Stimulated activated CD8-positive, alpha-beta memory T cell treated with anti-CD3 and anti-CD28 coated beads, Interleukin-4, amount 100 ng/mL, for 1 hour (primary cell): ENCODE measurements at places on chromosomes 2 and 18.

DNA sequence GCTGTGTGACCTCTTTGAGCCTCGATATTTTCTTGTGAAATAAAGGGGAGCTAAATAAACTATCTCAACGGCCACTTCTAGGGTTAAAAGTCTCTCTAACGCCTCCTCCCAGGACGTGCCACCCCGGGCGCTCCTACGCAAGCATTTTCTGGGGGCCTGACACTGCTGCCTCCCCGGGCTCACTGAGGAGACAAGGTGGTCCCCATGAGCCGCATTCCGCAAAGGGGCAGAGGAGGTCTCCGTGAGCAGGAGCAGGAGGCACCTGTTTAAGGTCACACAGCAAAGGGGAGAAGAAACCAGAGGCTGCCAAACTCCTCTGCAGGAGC, 913 bp upstream of the WNT10A start:
- DNase-seq, result no peak

GRCh38 chr2:202039278-202040078, 5.8 kb downstream of the FZD7 start:
- no peak for DNase-seq

- DNase-seq, result no peak
Observed at GRCh38 chr2:157866202-157866601, 9.9 kb downstream of the ACVR1 start.

DNA sequence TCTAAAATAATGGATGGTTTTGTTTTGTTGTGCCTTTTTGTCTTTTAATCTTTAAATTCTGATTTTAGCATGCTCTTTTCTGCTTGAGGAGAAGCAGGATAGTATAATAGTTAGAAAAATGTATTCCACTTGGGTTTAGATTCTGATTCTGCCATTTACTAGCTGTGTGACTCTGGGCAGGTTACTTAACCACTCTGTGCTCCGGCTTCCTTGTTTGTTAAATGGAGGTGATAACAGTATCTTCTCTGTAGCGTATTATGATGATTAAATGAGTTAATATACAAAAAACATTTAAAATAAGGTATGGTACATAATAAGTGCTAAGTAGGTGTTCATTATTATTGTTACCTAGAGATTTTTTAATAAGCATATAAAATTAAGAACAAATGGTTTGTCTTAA, 26.9 kb upstream of the IL18RAP start:
- no peak for DNase-seq

DNA sequence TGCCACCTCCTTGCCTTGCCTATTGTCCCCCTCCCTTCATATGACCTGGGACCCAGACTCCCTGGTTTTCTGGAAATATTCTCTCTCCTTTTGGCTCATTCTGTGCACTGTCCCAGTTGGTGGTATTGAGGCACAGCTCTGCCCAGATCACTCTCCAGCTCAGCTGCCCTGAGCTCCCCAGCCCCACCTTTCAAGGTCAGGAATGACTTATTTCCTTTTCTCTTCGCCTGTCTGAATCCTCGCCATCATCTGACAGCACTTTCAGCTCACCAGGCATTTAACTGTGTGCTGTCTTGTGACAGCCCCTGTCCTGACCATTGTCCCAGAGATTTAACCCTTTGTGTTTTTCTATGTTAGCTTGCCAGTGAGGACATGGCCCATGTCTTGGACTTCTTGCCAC, 133.0 kb downstream of the MSH2 start:
- no peak for DNase-seq

DNA sequence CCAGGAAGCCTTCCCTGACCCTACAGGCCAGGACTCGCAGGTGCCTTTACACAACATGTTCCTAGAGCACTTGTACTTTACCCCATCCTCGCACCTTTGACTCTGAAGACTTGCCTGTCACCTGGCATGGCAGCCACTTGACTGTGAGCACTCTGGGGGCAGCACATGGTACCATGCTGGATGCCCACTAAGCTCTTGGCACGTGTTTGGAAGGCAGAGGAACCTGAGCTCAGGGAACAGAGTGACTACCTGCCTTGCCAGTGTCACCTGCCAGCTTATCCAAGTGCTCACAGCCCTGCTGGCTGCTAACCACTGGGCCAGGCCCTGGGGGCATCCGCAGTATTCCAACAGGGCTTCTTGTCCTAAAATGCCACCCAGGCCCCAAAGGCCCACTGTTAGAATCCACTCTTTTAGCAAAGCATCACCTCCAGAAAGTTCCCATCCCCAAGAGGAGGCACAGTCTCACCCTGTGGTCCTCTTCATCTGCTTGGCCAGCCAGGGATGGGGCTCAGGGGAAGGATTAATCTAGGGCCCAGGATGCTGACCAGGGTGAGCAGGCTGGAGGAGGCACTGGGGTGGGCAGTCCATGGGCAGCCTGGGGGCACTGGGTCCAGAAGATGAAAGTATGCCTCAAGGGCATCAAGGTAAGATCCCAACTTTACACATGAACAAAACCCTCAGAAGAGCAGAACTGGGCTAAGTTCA, 57.0 kb downstream of the ZBTB7C start:
- DNase-seq, result no peak

- no peak for DNase-seq
Observed at GRCh38 chr18:8367217-8367988, 241.8 kb upstream of the RAB12 start.

DNA sequence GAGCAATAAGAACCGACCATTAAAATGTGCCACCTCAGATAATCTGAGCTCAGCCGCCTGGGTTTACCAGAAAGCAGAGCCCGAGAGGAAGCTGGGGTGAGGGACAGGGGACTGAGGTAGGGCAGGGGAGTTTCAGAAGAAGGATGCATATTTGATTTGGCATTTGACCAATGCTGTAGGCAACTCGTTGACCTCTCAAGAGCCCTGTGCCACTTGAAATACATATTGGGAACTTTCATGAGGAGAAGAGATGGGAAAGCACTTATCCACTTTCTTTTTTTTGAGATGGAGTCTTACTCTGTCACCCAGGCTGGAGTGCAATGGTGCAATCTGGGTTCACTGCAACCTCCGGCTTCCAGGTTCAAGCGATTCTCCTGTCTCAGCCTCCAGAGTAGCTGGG, 148.4 kb upstream of the SPRED2 start:
- no peak for DNase-seq

DNA sequence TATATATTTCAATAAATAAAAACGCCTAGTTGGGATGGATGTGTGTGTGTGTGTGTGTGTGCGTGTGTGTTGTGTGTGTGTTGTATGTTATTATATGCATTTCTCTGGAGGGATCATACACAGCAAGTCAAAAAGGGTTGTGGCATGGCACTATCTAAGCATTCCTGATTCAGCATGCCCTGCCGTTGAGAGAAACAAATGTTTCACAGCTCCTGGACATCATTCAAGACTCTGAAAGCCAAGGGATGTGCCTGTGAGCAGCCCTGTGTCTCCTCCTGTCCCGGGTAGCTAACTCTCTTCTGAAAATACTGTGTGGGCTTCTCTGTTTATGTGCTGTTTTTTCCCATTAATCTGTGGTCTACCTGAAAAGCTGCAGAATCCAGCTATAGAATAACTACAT, 197.9 kb upstream of the SETBP1 start:
- DNase-seq, result no peak

DNA sequence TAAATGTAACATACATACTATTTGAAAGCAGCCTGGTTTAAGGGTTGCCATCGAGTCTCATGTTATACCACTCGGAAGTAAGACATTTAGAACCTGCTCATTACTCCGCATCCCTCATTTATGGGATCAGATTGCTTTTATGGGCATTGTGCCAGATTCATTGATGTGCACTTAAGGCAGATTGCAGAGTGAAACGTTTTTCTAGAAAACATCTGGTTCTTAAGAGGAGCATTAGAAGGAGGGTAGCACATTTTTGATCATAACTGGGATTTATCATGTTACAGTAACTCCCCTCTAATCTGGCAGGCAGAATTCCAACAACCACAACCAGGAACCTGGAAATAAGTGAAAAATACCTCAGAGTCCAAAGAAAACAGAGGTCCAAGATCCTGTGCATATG, 74.2 kb upstream of the GALNT3 start:
- DNase-seq, result no peak

GRCh38 chr2:237473878-237474441, 13.1 kb upstream of the MLPH start:
- DNase-seq, result no peak

- DNase-seq, result no peak
Observed at GRCh38 chr2:95058989-95059641, 33.6 kb downstream of the MAL start.

- DNase-seq, result no peak
Observed at GRCh38 chr2:20141056-20141762, 83.7 kb downstream of the SDC1 start.

GRCh38 chr2:120954939-120955338, 219.3 kb downstream of the GLI2 start:
- no peak for DNase-seq

DNA sequence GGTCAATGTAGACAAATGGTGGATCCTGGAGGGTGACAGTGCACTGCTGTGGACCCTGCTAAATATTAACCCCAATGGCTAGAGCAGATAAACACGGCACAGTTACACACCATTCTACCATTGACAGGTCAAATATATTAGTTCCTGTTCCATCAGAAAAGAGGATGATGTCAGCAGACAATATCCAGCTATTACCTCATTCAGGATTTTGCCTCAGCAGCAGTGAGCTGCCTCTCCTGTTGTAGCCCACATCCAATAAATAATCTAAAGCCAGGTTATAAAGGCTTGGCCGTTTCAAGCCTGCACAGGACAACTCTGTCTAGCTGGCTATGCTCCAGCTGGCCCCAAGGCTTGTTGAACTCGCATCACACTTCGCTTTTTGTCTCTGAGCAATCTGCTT, 31.6 kb upstream of the NETO1 start:
- DNase-seq, result no peak

GRCh38 chr2:5766056-5766455, 73.9 kb downstream of the SOX11 start:
- DNase-seq, result no peak

- DNase-seq, result no peak
Observed at GRCh38 chr2:99806758-99807157, 316.9 kb upstream of the REV1 start.

GRCh38 chr18:73962256-73962655, 185.4 kb downstream of the FBXO15 start:
- DNase-seq, result no peak

- DNase-seq, result no peak
Observed at GRCh38 chr2:624096-624495, 53.1 kb downstream of the TMEM18 start.

GRCh38 chr18:5444847-5445246, 99.0 kb downstream of the EPB41L3 start:
- DNase-seq, result no peak
